NCI-H1092 treated with DMSO at 0.1 percent for 48 hours (cell line): ENCODE measurements at places on chromosomes 7 and 10.
A peak's percentile ranks its signal among the peaks of the same experiment; 100 is the strongest.

DNA sequence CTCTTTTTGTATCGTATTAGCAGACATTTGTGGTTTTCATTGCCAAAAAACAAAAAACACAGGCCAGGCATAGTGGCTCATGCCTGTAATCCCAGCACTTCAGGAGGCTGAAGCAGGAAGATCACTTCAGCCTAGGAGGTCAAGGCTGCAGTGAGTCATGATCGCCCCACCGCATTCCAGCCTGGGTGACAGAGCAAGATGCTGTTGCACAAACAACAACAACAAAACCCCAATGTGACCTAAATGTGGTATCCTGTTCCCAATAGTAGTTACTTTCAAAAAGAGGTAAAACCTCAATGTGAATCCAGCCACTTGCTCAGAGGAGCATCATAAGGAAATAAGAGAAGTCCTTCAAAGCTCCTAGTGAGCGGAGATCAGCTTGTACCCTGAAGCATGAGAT, 45.8 kb upstream of the SKAP2 start:
- DNase-seq, result no peak

DNA sequence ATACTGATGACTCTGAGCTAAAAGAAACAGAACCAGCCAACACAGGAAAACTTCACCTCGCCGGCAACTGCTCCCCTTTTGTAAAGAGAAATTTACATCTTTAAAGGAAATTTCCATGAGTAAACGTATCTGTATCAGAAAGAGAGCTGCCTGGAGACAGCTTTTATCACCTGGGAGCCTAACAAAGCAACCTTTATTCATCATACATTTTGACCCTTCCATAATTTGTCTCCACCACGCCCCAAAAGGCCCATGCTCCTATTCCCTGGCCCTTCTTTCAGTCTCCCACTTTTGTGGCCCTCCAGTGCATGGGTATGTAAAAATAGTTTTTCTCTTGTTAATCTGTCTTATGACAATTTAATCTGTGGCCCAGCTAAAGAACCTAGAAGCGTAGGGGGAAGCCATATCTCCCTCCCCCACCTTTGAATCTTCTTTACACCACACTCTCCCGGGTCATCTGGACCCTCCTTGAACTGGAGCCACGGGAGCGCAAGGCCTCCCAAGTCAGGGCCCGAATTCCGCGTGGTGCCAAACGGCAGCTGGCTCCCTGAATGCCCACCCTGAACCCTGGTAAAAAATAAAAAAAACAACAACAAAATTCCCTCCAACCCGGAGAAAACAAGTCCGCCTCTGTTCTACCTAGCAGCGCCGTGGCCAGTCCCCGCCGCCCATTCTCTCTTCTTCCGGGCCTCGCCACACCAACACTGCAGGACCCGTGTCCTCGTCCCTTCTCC, 15.4 kb upstream of the FKBP9 start:
- DNase-seq, result peak; percentile 56

DNA sequence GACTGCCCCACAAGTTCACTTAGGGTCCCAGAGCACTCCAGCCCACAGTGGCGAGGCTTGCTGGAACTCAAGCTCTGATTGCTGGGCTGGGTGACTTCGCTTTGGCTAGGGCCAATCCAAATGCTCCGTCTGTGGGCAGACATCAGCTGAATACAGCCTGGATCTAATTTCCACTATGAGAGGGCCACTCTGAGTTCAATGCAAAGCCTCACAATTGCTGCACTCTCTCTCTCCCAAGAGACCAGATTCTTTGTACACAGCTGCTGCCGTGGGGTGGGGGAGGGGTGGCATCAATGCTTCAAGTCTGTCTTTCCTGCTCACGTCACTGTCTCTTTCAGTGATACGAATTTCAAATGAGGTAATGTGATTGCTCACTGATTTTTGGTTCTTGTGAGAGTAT, 47.3 kb upstream of the BPGM start:
- DNase-seq, result no peak

DNA sequence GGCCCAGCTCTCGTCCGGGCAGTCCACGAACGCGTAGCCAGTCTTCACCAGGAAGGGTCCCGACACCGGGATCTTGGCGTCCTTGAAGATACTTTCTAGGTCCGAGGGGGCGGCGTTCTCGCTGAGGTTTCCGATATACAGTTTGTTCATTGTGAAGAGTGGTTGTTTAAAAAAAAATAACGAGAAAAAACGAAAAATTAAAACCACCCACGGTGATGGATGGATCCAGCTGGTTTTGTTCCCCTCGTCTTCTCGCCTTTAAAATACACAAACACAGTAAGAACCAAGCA, 385 bp downstream of the IGF2BP3 start:
- no peak for DNase-seq

DNA sequence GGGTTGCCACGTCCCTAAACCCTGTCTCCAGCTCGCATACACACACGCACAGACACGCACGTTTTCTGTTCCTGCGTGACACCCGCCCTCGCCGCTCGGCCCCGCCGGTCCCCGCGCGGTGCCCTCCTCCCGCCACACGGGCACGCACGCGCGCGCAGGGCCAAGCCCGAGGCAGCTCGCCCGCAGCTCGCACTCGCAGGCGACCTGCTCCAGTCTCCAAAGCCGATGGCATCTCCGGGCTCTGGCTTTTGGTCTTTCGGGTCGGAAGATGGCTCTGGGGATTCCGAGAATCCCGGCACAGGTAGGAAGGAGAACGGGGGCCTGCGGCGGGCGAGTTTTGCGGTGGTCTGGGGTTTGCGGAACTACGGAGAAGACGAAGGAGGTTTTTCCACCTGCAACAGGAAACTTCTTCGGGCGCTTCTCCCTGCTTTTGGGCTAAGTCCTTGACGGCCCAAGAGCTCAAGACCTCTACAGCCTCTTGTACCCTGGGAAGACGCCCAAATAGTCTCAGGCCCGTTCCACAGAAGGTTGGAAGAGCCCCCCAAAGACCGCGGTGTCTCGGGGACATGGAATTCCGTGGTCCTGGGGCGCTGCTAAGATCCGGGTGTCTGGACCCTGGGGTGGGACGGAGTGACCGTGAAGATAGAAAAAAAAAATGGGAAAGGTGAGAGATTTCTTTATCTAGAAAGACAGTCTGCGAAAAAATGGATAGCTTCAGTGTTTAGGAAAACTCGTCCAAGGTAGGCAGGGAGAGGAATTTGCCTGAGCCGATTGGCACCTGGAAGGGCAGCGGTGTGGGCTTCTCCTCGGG, at the start of gene GAD2:
GAD2 (plus strand) TSS at position 190 of the 811 bp plus-strand sequence; CDS start at position 226, 36 bp downstream.
- DNase-seq, result peak; percentile 29

GRCh38 chr10:62610649-62611229, 193.8 kb upstream of the ADO start:
- peak; percentile 1 for DNase-seq

- no peak for DNase-seq
These were observed 14.8 kb downstream of the KIF5B start for GRCh38 chr10:32041290-32042028.

- no peak for DNase-seq
These were observed 233.8 kb upstream of the PRKCQ start for GRCh38 chr10:6813856-6814255.

- no peak for DNase-seq
These were observed 18.7 kb downstream of the MGAM2 start for GRCh38 chr7:142130267-142130666.

- DNase-seq, result no peak
These were observed 15.8 kb downstream of the ASZ1 start for GRCh38 chr7:117411539-117411938.

DNA sequence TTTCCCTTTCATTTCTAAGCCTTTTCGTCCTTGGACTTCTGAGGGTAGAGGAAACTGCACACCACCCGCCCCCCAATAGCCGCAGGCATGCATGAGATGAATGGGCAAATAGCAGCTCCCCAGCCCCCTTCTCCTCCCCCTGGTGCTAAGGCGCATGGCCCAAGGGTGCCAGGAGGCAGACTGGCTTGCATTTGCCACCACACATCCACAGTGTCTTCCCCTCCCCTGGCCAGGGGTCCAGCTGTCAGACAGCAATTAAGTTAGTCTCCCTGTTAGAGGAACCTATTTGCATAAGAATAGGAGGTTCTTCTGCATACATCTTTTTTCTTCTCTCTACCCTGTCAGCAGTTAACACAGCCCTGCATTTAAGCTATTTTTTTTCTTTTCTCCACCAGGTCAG, 20.2 kb downstream of the TOMM7 start:
- DNase-seq, result no peak

DNA sequence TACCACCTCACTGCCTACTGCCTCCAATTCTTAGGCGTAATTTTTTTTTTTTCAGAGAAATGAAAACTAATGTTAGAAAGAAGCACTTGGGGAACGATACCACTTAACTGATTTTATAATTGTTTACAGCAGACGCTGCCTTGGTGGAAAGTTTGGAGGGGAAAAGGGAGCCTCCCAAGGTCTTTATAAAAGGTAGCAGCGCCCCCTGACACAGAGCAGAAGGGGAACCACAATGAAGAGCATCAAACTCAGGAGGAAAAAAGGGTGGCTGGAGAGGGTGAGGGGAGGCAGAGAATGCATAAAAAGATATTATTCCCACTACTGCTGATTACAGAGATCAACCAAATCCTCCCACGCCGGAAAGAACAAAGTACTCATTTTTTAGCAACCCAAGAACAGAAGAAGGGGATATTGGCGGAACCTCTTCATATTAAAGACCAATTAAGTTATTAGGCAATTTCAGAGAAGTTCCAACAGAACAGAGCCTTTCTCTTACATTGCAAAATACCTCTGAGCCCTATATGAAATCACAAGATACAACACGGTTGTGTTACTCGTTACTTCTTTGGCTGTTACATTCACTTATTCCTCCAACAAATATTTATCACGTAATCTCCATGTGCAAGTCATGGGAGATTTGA, 135.8 kb downstream of the TEX36 start:
- no peak for DNase-seq
